ENCODE measurements at places on chromosomes 7 and 10. TPM values are rescaled to one million over a fixed set of nuclear protein-coding genes. Genes with fewer than 3 reads are reported as not detected.

- no peaks in the 10 kb centered on the region for H3K27me3 ChIP-seq
- no peaks in the 10 kb centered on the region for H3K36me3 ChIP-seq
- H3K27ac ChIP-seq, result peak overlapping the region; percentile 86
- H3K4me3 ChIP-seq, result peak overlapping the region; percentile 24
- peaks cover 25% of the 10 kb centered on the region for H3K4me1 ChIP-seq
- peak; percentile 88 for DNase-seq
These were observed 11.3 kb downstream of the GNAI1 start for GRCh38 chr7:80145780-80146422.

GRCh38 chr7:14805105-14805719, 97.3 kb downstream of the DGKB start:
- no peak overlapping the region for H3K4me3 ChIP-seq
- no peaks in the 10 kb centered on the region for H3K36me3 ChIP-seq
- no peak overlapping the region for H3K27ac ChIP-seq
- H3K4me1 ChIP-seq, result no peaks in the 10 kb centered on the region
- H3K27me3 ChIP-seq, result no peaks in the 10 kb centered on the region

GRCh38 chr7:156829669-156830336, 63.2 kb downstream of the LMBR1 start:
- H3K36me3 ChIP-seq, result no peaks in the 10 kb centered on the region
- H3K4me1 ChIP-seq, result no peaks in the 10 kb centered on the region
- DNase-seq, result no peak
- H3K27ac ChIP-seq, result no peak overlapping the region

DNA sequence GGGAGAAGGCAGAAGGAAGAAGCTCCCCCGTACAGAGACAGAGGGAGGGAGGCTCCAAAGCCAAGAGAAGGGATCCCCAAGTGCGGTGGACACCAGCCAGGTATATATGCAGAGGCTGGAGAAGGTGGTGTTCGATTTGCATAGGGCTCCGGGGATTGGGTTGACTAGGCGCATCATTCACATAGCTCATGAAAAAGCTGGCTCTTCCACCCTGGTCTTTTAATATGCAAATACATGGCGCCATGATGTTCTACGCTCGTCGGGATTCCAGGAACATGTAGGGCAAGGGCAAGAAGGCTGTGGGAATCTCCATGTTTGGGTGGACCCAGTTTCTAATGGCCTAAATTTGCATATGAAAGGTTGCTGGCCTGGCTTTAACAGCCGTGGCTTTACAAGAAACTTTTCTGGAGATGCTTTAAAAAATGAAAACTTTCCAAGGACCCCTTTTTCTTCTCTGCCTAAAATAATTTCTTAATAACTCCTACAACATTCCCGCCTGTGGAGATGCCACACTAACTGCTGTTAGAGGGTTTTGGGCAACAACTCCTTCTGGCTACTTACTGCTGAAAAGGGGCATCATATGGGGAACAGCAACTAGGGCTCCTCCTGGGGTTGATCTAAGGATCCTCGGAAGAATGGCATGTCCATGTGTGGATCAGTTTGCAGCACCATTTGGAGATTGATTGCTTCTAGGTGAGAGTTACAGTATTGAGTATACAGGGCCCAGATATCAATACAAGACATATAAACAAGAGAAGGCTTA, 28.3 kb downstream of the C1GALT1 start:
- H3K4me1 ChIP-seq, result no peaks in the 10 kb centered on the region
- no peaks in the 10 kb centered on the region for H3K27me3 ChIP-seq
- H3K36me3 ChIP-seq, result no peaks in the 10 kb centered on the region
- H3K4me3 ChIP-seq, result no peak overlapping the region

GRCh38 chr7:107212725-107213124, 43.9 kb downstream of the HBP1 start:
- no peak overlapping the region for H3K27ac ChIP-seq
- H3K27me3 ChIP-seq, result no peaks in the 10 kb centered on the region
- no peaks in the 10 kb centered on the region for H3K4me1 ChIP-seq

DNA sequence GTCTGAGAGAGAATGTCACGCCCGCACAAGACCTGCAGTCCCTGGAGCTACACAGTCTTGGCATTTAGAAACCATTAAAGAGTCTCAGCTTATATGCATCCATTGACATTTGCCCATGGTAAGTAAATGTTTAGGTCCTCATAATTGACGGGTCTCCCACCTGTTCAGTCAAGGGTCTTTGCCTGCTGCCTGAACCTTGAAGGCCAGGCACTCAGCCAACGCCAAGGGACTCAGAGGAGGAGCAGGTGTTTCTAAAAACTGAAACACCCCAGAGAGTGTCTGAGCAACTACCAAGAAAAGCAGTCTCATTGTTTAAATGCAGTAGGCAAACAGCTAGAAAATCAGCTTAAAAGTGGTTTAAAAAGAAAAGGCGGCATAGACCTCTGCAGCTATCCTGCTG, 264.7 kb upstream of the AKR1E2 start:
- no peak overlapping the region for H3K27ac ChIP-seq
- H3K4me3 ChIP-seq, result no peak overlapping the region
- DNase-seq, result no peak
- H3K27me3 ChIP-seq, result no peaks in the 10 kb centered on the region
- no peaks in the 10 kb centered on the region for H3K4me1 ChIP-seq

- H3K4me1 ChIP-seq, result peaks cover 25% of the 10 kb centered on the region
- H3K4me3 ChIP-seq, result no peak overlapping the region
- H3K36me3 ChIP-seq, result no peaks in the 10 kb centered on the region
- H3K27ac ChIP-seq, result no peak overlapping the region
- H3K27me3 ChIP-seq, result no peaks in the 10 kb centered on the region
These were observed 10.8 kb downstream of the LFNG start for GRCh38 chr7:2530071-2530987.

DNA sequence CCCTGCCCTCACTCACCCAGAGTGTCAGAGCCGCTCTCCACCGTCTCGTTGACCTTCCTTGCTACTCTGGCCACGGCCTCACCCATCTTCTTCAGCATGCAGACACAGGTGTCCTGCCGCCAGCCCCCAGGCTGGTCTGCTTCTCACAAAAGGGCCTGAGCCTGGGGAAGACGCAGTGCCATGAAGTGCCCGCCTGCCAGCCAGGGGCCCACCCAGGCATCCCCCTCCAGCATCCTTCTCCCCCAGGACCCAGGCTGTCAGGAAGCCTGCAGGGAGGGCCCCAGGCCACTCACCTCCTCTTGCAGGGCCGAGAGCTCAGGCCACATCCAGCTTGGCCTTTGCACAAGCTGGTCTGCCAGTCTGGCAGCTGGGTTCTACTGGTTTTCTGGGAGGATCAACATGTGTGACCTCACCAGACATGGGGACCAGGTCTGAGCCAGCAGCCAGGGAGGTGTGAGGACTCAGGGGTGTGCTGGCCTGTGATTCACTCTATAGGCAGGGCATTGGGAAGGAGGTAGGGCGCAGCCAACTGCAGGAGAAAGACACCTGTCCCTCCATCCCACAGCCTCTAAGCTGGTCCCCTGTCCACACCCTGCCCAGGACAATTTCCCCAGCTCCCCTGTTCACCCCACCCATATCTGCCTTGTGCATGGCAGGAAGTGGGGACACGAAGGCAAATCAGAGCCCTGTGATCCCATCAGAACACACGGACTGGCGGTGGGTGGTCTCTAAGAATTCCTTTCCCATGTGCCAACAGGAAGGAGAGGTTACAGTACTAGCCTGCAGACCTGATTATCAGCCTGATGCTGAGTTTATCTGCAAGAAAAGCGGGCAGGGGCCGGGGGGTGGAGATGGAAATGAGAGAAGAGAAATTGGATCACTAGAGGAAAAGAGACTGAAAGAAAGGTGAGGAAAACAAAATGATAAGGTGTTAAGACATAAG, 5.7 kb downstream of the LRRC20 start:
- H3K27ac ChIP-seq, result no peak overlapping the region
- no peak for DNase-seq
- H3K27me3 ChIP-seq, result no peaks in the 10 kb centered on the region
- H3K4me3 ChIP-seq, result no peak overlapping the region
- no peaks in the 10 kb centered on the region for H3K36me3 ChIP-seq

- H3K4me1 ChIP-seq, result no peaks in the 10 kb centered on the region
- no peak overlapping the region for H3K4me3 ChIP-seq
- H3K36me3 ChIP-seq, result no peaks in the 10 kb centered on the region
- peak; percentile 12 for DNase-seq
These were observed 944.7 kb downstream of the SORCS3 start for GRCh38 chr10:105585753-105586152.

DNA sequence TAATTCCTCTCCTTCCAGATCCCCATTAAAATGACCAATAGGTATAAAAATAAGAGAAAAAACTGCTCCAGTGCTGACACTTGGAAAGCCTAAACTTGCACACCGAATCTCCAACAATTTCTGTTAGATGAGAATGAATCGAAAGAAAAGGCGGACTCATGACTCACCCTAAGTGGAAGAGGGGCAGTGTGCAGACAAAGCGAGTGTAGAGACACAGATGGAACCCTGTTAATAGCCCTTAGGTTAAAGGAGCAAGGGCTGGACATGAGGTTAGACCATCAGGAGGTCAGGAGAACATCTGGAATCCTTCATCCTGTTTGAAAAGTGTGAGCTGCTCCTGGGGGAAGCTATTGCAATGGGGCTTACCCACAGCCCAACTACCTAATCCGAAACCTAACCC, 103.4 kb upstream of the GLI3 start:
- H3K36me3 ChIP-seq, result no peaks in the 10 kb centered on the region
- no peak for DNase-seq
- H3K27me3 ChIP-seq, result no peaks in the 10 kb centered on the region
- H3K27ac ChIP-seq, result no peak overlapping the region
- H3K4me3 ChIP-seq, result no peak overlapping the region
- peaks cover 4% of the 10 kb centered on the region for H3K4me1 ChIP-seq

DNA sequence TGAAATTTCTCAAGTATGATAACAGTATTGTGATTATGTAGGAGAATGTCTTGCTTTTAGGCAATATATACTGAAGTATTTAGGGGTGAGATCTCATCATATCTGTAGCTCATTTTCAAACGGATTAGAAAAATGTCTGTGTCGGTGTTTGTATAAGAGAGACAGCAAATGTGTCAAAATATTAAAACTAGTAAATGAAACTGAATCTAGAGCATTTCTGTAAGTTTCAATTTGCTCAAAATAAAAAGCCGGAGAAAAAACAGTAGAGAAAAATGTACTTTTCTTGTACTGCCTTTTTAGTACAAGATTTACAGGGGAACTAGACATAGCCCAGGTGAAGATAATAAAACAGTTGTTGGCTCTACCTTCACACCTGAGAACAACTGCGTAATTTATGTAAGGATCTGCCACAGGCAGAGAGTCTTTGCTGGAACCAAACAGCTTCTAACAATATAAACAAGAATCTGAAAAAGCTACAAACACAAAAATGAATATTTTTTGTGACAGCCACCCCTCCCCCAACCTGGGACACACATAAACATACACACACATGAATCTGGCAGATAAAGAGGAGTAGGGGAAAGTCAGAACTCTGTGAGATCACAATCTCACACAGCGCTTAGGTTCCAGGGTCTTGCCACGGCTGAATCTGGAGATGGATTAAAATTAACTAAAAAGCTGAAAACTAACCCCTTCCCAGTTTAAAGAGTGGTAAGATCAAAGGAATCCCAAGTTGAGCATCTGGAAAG, 153.3 kb downstream of the AVL9 start:
- no peaks in the 10 kb centered on the region for H3K4me1 ChIP-seq
- H3K36me3 ChIP-seq, result no peaks in the 10 kb centered on the region
- no peak overlapping the region for H3K4me3 ChIP-seq

DNA sequence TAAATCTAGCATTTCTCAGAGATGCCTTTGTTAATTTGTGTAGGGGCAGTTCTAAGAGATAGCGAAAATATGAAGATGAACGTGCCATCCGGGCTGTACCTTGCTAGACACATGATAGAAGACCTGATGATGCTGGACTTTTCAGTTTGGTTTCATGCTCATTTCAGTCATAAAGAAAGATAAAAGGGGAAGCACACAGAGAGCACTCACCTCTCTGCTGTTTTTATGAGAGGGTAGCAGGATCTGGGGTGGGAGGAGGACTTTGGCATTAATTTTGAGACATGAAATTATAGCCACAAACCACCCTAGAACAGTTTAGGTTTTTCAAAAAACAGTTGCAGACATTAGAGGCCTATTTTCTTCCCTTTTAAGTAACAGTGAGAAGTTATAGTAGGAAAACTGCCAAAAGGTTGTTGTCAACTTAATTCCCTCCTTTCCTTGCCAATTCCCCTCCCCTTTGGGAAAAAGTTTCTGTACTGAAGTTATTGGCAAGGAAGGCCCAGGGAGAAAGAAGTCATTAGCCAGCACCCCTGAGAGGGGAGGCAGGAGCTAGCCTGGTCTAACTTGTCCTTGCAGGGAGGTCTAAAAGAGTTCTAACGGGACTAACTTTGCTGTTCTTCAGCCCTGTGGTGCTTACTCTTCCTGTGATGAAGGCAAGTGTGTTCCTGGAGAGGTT, 2.6 kb downstream of the ST7 start:
- no peaks in the 10 kb centered on the region for H3K36me3 ChIP-seq
- H3K27ac ChIP-seq, result no peak overlapping the region
- H3K27me3 ChIP-seq, result no peaks in the 10 kb centered on the region
- no peak overlapping the region for H3K4me3 ChIP-seq

GRCh38 chr10:79112881-79113431, 44.2 kb downstream of the ZMIZ1 start:
- no peaks in the 10 kb centered on the region for H3K27me3 ChIP-seq
- H3K4me3 ChIP-seq, result no peak overlapping the region
- H3K36me3 ChIP-seq, result peaks cover 8% of the 10 kb centered on the region
- peak; percentile 93 for DNase-seq
- peaks cover 41% of the 10 kb centered on the region for H3K4me1 ChIP-seq
- peak overlapping the region; percentile 92 for H3K27ac ChIP-seq

GRCh38 chr7:88300401-88300945, 6.2 kb downstream of the STEAP4 start:
- H3K27ac ChIP-seq, result no peak overlapping the region
- no peak overlapping the region for H3K4me3 ChIP-seq
- H3K36me3 ChIP-seq, result no peaks in the 10 kb centered on the region

Gene TMEM72
- polyA plus RNA-seq, result not detected

Gene SHLD2
- 20.3 TPM for polyA plus RNA-seq

Gene OPALIN
- polyA plus RNA-seq, result not detected

Gene PDSS1
- polyA plus RNA-seq, result 16.5 TPM

Gene LRRC61
- polyA plus RNA-seq, result 0.10 TPM

Gene DKK1
- polyA plus RNA-seq, result 156 TPM

Measured in fibroblast of lung (primary cell).